ENCODE measurements at places on chromosomes 6 and 20.

- DNase-seq: no peak
Measured at GRCh38 chr6:111238464-111239119, 151.3 kb downstream of the SLC16A10 start.

DNA sequence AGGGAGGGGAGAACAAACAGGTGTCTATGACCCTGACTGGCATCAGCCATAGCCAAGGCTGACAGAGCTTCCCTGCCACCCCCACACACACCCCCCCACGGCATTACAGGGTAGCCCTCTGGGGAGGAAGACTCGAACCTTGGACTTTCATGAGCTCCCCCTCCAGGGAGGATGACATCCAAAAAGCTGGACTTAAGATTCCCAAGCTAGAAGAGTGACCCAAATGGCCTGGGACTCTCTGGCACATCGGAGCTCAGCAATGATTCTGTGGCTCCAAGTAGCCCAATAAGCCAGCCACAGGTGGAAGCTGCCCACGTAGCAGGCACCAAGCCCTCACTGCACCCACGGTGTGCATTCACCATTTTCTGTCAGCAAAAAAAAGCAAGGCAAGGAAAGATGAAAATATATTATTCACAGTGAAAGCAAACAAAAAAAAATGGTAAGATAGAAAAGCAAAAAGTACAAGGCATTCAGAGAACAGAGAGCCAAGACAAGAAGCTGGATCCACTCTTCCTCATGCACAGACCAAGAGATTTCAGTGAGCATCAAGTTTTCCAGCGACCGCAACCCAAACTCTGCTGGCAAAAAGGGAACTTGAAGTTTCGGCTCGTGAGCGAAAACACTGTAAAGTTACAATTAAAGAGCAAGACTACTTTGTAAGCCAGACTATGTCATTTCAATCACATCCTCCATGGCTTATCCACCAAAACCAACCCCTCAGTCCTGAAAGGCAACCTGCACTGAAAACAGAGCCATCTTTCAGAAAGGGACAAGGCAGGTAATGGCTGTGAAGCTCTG, 10.9 kb downstream of the JAG1 start:
- no peak for DNase-seq

DNA sequence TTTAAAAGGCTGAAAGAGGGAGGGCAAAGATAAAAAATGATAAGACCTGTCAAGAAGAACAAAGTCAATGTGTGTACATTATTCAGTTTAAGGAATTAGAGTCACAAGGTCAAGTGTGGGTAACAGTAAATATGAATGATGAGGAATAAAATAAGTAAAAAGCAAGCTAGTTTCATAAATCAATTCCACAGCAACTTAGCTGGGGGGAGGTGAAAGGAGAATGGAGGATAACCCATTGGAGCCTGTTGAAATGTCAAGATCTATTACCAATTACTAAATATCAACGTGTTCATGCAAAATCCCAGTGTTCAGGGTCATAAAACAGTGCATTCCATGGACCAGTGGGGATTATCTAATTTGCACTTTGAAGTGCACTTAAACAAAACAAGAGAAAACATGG, 242.9 kb downstream of the TBX18 start:
- no peak for DNase-seq

DNA sequence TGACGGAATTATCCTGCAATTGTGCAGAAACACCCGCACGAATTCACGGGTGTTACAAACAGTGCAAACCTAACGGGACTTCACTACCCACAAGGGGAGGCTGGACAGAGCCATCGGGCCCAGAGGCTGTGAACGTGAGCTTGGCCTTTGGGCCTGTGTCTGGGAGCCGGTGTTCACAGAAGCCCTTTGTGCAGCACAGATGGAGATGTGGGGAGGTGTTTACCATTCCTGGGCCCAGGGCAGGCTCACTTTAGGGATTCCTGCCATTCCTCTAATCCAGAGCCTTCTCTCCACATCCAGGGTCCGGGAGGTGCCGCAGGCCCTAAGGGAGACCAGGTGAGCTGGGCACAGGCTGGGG, 15.0 kb downstream of the COL9A3 start:
- DNase-seq: no peak

GRCh38 chr6:88089708-88090107, 42.1 kb downstream of the SPACA1 start:
- no peak for DNase-seq

- DNase-seq: no peak
Measured at GRCh38 chr6:42436825-42437224, 14.9 kb downstream of the TRERF1 start.

- no peak for DNase-seq
Measured at GRCh38 chr6:63716169-63716568, 80.6 kb downstream of the PHF3 start.

DNA sequence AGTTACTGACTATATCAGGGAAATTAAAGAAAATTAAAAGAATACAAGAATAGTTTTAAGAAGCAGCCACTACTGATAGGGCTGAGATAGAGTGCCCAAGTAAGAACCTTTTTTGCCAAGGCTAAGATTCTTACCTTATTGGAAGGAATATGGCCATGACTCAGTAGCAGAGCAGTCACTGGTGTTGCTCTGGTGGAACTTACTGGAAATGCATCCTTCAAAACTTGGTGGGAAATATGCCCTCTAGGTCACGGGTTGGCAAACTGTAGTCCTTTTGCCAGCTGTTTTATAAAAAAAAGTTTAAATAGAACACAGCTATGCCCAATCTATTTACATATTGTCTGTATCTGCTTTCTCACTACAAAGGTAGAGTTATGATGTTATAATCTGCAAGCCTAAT, 6.0 kb downstream of the HSF2 start:
- DNase-seq: peak; percentile 13

DNA sequence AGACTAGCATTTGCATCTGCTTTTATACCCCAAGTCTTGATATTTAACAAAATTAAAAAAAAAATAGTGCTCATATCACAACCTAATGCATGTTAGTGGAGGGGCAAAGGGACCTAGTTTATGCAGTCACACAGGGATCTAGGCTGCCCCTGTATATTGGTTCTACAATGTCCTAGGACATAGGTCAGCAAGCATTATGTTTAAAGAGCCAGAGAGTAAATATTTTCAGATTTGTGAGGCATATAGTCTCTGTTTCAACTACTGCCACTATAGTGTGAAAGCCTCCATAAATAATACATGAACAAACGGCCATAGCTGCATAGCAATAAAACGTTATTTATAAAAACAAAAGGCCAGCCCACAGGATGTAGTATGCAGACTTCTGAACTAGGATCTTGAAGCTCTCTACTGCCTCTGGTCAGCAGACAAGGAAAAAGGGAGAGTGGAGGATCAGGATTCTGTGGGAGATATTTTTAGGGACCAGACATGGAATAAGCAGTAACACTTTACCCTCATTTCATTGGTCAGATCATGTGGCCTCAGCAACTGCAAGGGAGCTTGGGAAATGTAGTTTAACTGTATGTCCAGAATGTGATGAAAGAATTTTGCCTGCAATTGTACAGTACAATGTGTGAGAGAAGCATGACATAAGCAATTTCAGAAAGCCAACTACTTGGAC, 414.2 kb upstream of the SPTLC3 start:
- DNase-seq: peak; percentile 39

DNA sequence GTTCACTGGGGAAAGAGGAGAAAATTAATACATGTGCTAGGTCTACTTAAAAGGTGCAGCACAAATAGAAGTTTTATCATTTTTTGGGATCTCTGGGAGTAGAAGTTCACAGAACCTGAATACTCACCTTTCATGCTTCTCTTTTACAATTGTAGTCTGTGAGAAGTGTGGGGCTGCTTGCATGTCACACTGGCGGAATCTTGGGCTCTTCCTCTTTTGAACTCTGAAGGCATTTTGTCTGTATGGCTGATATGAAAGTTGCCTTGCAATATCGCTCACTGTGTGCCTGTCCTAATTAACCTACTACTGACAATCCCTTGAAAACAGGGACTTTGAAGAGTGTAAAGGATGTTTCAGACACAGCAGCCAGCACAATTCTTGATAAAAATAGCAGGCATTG, 65.9 kb upstream of the CLDN20 start:
- no peak for DNase-seq

DNA sequence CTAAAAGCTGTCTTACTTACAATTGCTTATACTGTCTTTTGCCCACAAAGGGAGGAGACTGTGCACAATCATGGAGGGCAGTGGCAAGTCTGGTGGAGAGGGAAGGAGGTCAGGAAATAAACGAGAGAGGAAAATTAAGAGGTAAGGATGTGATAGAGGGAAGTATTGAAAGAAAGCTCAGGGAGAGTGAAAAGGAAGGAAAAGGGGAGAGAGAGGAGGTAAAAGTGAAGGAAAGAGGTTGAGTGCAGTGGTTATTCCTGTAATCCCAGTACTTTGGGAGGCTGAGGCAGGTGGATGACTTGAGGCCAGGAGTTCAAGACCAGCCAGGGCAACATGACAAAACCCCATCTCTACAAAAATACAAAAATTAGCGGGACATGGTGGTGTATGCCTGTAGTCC, 82.7 kb upstream of the EPB41L1 start:
- DNase-seq: no peak

DNA sequence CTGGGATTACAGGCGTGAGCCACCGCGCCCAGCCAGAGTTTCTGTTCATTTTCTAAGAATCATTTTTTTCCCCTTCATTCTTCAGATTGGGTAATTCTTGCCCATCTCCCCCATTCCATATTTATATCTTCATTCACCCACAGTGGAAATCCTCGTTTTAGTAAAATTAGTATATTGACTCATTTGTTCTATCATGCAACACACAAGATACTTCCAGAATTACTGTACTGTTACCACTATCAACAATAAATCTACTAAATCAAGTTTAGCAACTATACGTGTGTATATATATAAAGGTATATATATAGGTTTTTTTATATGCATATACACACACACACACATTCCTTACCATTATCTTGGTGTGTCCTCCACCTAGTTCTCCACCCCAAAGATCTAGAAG, 41.2 kb upstream of the KCNG1 start:
- no peak for DNase-seq

GRCh38 chr6:8810325-8810724, 375.0 kb upstream of the SLC35B3 start:
- no peak for DNase-seq

GRCh38 chr6:125498606-125499005, 196.8 kb upstream of the HDDC2 start:
- no peak for DNase-seq

DNA sequence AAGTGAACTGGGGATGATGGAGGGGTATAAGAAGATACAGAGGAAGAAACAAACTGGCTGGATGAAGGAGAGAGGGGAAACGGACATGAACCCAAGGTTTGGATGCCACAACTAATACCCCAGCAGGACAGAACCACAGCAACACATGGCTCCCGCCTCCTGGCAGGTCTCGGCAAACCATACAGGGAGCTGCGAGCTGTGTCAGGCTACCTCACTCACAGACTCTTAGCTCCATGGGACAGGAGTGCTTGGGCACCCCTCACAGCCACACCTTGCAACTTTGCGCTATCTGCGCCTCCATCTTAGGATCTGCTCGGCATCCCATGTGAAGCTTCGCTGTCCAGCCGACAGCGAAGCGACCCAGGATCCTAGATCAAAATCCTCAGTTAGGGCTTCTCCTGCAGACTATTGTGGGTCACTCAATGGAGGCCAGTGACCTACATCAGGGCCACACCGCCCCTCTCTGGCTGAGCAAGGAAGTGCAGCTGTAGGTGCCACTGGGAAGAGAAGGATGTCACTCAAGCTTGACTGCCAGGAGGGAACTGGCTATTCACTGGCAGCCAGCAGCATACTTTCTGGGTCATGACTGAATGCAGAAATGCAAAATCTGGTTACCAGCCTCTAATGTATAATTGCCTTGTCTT, 174.4 kb upstream of the RIN2 start:
- peak; percentile 61 for DNase-seq

DNA sequence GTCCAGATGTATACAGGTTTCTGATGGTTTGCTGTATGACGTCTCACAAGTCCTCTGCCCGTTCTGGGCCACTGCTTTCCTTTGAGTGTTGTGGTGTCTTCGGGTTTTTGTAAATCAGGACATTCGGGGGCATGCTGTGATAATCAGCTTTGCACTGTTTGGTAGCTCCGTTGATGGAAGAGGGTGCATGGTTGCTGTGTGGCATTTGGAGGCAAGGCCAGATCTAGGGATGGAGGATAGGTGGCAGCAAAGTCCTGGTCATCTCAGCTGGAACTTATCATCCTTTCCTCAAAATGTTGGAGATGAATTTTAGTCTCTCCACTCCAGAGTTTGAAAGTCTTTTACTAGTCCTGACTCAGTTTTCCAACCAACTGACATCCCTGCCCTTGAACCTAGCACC, 91.0 kb downstream of the SCP2D1 start:
- no peak for DNase-seq

Measured in NAMALWA (cell line).